Smooth muscle cell of the brain vasculature (primary cell): ENCODE measurements at places on chromosomes 12 and 14.

- DNase-seq, result no peak
Measured at GRCh38 chr12:124537525-124538193, 29.8 kb downstream of the NCOR2 start.

- DNase-seq, result no peak
Measured at GRCh38 chr14:85250414-85251189, 279.3 kb upstream of the FLRT2 start.

GRCh38 chr14:100239840-100240667 is 1.1 kb downstream of the YY1 start:
- peak; percentile 56 for DNase-seq

DNA sequence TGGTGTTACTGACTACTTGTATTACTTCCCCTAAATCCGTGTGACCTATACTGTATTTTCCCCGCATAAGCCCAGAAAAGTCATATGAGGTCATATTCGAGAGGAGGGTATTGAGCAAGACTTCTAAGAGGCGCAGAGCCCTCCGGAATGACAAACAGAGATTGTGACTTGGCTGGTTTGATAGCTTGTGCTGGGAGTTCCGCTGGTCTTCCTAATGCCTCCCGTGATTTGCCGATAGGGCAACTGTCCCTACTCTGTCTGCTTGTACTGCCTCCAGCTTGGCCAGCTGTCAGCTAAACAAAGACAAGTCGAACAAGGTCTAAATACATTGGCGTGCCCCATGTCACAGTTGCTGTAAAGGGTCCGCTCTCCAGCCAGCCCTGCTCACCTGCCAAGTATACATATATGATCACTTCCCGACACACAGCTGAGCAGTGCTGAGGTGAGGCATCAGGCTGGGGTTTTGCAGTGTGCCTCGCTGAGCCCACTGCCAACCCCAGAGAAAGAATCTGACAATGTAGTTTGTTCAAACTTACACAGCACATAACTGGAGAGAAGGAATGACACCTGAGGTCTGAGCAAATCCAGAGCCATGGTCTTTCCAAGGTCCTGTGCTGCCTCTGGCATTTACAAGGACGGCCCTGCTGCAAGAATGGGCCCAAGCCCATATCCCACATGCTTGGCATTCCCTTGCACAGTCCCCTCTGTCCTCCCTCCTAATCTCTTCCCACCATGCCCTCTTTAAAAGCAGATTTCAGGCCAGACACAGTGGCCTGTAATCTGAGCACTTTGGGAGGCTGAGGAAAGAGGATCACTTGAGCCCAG is 23.7 kb downstream of the LGMN start:
- DNase-seq, result no peak

GRCh38 chr12:15429262-15429661 is 107.0 kb downstream of the PTPRO start:
- DNase-seq, result no peak

GRCh38 chr12:59844750-59845149 is 248.9 kb downstream of the SLC16A7 start:
- no peak for DNase-seq
